Activated CD4-positive, alpha-beta T cell treated with anti-CD3 and anti-CD28 coated beads, Interleukin-2, amount 50 U/mL, for 24 hours (primary cell): ENCODE measurements at places on chromosomes 13 and 19.

DNA sequence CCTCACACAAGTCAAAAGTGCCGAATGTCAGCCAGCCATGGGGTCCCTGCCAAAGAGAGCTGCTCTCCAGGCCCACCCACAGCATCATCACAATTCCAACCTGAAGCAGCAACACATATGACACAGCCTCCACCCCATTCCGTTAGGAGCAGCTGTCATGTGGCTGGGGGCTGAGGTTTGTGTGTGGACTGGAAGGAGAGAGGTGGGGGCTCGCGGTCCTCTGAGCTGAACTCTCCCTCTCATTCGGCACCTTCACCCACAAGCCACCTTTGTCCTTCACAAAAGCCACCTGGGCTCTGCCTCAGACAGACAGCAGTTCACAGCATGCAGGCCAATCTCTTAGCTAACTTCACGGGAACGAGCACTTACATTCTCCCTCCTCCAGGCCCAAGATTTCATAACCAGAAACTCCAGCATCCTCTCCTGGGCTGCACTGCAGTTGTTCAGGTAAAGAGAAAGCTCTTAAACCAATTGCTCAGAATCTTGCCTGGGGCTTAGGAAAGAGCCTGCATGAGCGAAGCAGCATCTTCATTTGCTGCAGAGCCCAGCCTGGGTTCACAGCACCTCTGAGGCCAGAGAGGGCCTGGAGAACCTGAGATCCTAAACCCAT, 7.2 kb downstream of the RAB20 start:
- no peak for DNase-seq

DNA sequence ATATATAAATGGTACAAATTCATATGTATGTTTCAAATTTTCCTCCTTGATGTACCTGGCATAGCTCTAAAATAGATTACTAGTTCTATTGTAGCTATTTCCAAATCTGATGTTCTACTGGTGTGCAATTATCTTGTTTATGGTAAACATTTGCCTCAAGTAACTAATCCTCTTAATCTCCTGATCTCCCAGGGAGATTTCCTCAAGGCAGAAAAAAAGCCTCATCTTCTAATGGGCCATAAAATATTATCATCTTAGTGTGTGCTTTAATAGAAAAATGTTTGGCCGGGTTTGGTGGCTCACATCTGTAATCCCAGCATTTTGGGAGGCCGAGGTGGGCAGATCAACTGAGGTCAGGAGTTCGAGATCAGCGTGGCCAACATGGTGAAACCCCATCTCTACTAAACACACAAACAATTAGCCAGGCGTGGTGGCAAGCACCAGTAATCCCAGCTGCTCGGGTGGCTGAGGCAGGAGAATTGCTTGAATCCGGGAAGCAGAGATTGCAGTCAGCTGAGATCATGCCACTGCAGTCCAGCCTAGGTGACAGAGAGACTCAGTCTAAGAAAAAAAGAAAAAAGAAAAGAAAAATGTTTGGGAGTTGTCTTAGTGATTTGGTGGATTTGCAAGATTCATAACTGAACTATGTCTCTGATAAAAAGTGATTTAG, 498.9 kb upstream of the SLITRK5 start:
- no peak for DNase-seq

DNA sequence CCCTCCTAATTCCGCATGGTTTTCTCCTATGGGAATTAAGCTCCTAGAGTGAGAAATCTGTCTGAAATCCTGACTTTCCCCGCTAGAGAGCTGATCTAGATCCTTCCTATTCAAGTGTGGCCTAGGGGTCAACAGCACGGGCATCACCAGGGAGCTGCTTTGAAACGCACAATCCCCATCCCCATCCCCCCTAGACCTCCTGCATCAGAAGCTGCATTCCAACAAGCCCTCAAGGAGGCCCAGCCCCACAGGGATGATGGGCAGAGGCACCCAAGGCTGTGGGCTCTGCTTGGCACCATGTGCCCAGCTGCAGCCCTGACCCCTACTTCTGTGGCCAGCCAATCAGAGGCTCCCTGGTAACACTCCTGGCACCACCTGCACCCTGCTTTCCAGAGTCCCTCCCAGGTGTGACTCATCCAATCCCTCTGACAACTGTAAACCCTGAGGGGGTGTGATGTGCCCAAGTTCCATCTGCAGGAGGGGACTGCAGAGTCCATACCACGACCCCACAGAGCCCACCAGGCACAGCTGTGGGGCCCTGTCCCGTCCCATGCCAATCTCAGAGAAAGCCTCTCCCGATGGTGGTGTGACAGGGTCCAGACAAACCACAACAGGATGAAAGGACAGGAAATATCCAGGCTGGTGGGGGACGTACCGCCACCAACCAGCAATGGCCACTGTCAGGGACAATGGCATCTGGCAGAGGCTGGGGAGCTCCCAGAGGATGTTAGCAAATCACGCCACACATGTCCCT, 19.8 kb upstream of the SLC35E1 start:
- no peak for DNase-seq

DNA sequence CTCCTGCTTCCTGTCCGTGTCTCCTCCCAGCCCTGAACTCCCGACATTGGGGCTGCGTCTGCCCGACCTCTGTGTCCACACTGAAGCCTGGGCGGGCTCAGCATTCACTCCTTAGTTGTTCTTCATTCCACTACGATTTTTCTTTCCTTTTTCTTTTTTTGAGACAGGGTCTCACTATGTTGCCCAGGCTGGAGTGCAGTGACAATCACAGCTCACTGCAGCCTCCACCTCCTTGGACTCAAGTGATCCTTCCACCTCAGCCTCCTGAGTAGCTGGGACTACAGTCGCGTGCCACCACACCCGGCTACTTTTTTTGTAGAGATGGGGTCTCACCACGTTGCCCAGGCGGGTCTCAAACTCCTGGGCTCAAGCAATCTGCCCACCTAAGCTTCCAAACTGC, 23.5 kb upstream of the SIGLEC11 start:
- DNase-seq = no peak

- no peak for DNase-seq
These were observed 37.7 kb upstream of the PDCD5 start for GRCh38 chr19:32543115-32543900.
